ENCODE measurements at places on chromosomes 3 and 15.

GRCh38 chr15:40388941-40389823 lies 6.7 kb downstream of the KNSTRN start:
- no peak overlapping the region for H3K4me3 ChIP-seq
- no peaks in the 10 kb centered on the region for H3K27me3 ChIP-seq
- H3K36me3 ChIP-seq = peaks cover 35% of the 10 kb centered on the region
- no peak overlapping the region for H3K27ac ChIP-seq

- H3K27ac ChIP-seq = no peak overlapping the region
- peaks cover 3% of the 10 kb centered on the region for H3K27me3 ChIP-seq
- DNase-seq = no peak
- no peaks in the 10 kb centered on the region for H3K36me3 ChIP-seq
- no peaks in the 10 kb centered on the region for H3K4me1 ChIP-seq
These were observed 18.8 kb upstream of the SPATA12 start for GRCh38 chr3:57041674-57042073.

- DNase-seq = no peak
- no peak overlapping the region for H3K27ac ChIP-seq
- H3K36me3 ChIP-seq = no peaks in the 10 kb centered on the region
- no peak overlapping the region for H3K4me3 ChIP-seq
These were observed 11.9 kb downstream of the KCNAB1 start for GRCh38 chr3:156132313-156132712.

- DNase-seq = no peak
- no peaks in the 10 kb centered on the region for H3K27me3 ChIP-seq
- no peak overlapping the region for H3K4me3 ChIP-seq
- H3K4me1 ChIP-seq = peaks cover 3% of the 10 kb centered on the region
- H3K27ac ChIP-seq = no peak overlapping the region
These were observed 4.8 kb upstream of the VILL start for GRCh38 chr3:37985637-37986320.

- peaks cover 5% of the 10 kb centered on the region for H3K4me1 ChIP-seq
- H3K4me3 ChIP-seq = no peak overlapping the region
- no peak for DNase-seq
These were observed 16.5 kb downstream of the CCRL2 start for GRCh38 chr3:46423588-46423987.

- no peak for DNase-seq
- H3K27ac ChIP-seq = no peak overlapping the region
These were observed 1.4 kb downstream of the SRGAP3 start for GRCh38 chr3:9247941-9248521.

- no peak for DNase-seq
- H3K27me3 ChIP-seq = no peaks in the 10 kb centered on the region
- H3K27ac ChIP-seq = no peak overlapping the region
- no peak overlapping the region for H3K4me3 ChIP-seq
- peaks cover 18% of the 10 kb centered on the region for H3K4me1 ChIP-seq
These were observed 44.8 kb downstream of the FILIP1L start for GRCh38 chr3:100069472-100069871.

- no peak overlapping the region for H3K4me3 ChIP-seq
- H3K27ac ChIP-seq = no peak overlapping the region
- peaks cover 5% of the 10 kb centered on the region for H3K36me3 ChIP-seq
- H3K27me3 ChIP-seq = no peaks in the 10 kb centered on the region
- DNase-seq = no peak
These were observed 7.6 kb downstream of the XXYLT1 start for GRCh38 chr3:195263193-195263924.

- H3K4me3 ChIP-seq = no peak overlapping the region
- H3K27ac ChIP-seq = no peak overlapping the region
- H3K27me3 ChIP-seq = no peaks in the 10 kb centered on the region
These were observed 8.2 kb downstream of the TXNRD3 start for GRCh38 chr3:126646674-126647073.

- DNase-seq = no peak
- H3K4me3 ChIP-seq = no peak overlapping the region
- no peaks in the 10 kb centered on the region for H3K36me3 ChIP-seq
- H3K27ac ChIP-seq = no peak overlapping the region
- H3K27me3 ChIP-seq = peaks cover 45% of the 10 kb centered on the region
These were observed 138.4 kb downstream of the NUP210 start for GRCh38 chr3:13281507-13282357.

GRCh38 chr3:125261031-125261430 lies 48.5 kb upstream of the SLC12A8 start:
- no peak for DNase-seq
- H3K27me3 ChIP-seq = no peaks in the 10 kb centered on the region
- peaks cover 8% of the 10 kb centered on the region for H3K36me3 ChIP-seq

Data from CD4-positive, alpha-beta T cell (primary cell).